ENCODE measurements at places on chromosomes 7 and 10.

GRCh38 chr10:60203993-60204618, 185.6 kb downstream of the ANK3 start:
- H3K36me3 ChIP-seq: no peaks in the 10 kb centered on the region
- DNase-seq: peak; percentile 15
- H3K4me1 ChIP-seq: no peaks in the 10 kb centered on the region
- H3K27me3 ChIP-seq: no peaks in the 10 kb centered on the region

- no peaks in the 10 kb centered on the region for H3K27me3 ChIP-seq
- peaks cover 6% of the 10 kb centered on the region for H3K4me1 ChIP-seq
- H3K27ac ChIP-seq: peak overlapping the region; percentile 8
- DNase-seq: no peak
These were observed 20.8 kb upstream of the ALOX5 start for GRCh38 chr10:45353186-45353585.

DNA sequence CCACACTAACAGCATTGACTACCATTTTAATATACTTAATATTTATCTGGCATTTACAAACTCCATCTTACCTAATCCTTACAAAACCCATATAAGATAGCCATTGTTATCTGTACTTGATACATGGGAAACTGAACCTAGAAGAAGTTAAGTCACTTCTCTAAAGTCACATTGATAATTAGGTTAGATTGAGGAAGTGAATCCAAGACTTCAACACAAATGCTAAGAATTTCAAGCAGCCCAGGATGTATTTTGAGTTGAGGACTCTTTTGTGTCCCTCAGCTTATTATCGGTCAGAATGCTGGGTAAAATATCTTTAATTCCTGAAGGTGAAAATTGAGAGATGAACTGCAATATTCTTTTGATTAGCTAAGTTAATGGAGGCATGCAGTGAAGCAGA, 465.5 kb downstream of the PHTF2 start:
- H3K4me3 ChIP-seq: no peak overlapping the region
- H3K36me3 ChIP-seq: no peaks in the 10 kb centered on the region
- DNase-seq: no peak
- no peaks in the 10 kb centered on the region for H3K4me1 ChIP-seq
- no peak overlapping the region for H3K27ac ChIP-seq

DNA sequence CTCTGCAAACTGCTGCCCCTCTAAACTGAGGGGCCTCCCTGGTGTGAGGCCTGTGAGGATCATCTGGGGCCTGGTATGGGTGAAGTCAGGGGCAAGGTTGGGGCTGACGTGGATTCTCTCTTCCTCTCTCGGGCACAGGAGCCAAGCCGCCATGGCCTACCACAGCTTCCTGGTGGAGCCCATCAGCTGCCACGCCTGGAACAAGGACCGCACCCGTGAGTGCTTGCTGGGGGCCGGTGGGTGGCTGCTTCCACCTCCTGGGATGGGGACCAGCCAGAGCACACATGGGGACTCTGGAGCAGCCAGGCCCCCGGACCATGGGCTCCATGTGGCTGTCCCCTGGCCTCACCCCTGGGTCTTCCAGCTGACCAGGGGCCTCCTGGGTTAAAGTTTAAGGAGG, 11.0 kb downstream of the ARPC1B start:
- no peaks in the 10 kb centered on the region for H3K27me3 ChIP-seq
- H3K4me3 ChIP-seq: no peak overlapping the region
- DNase-seq: no peak
- H3K27ac ChIP-seq: no peak overlapping the region

GRCh38 chr7:121334376-121334775, 5.6 kb downstream of the WNT16 start:
- DNase-seq: no peak
- H3K4me3 ChIP-seq: no peak overlapping the region
- H3K27ac ChIP-seq: no peak overlapping the region

- no peak for DNase-seq
- H3K4me3 ChIP-seq: no peak overlapping the region
- no peak overlapping the region for H3K27ac ChIP-seq
- H3K36me3 ChIP-seq: no peaks in the 10 kb centered on the region
- no peaks in the 10 kb centered on the region for H3K4me1 ChIP-seq
These were observed 313.2 kb upstream of the KCND2 start for GRCh38 chr7:119959811-119960210.

GRCh38 chr10:32182476-32182875, 126.3 kb upstream of the KIF5B start:
- no peak for DNase-seq
- H3K4me1 ChIP-seq: no peaks in the 10 kb centered on the region
- no peak overlapping the region for H3K4me3 ChIP-seq
- H3K27me3 ChIP-seq: no peaks in the 10 kb centered on the region
- H3K27ac ChIP-seq: no peak overlapping the region
- no peaks in the 10 kb centered on the region for H3K36me3 ChIP-seq

- H3K27ac ChIP-seq: no peak overlapping the region
- H3K4me3 ChIP-seq: no peak overlapping the region
- H3K36me3 ChIP-seq: no peaks in the 10 kb centered on the region
- no peak for DNase-seq
These were observed 996.4 kb downstream of the KCNMA1 start for GRCh38 chr10:76641215-76641614.

DNA sequence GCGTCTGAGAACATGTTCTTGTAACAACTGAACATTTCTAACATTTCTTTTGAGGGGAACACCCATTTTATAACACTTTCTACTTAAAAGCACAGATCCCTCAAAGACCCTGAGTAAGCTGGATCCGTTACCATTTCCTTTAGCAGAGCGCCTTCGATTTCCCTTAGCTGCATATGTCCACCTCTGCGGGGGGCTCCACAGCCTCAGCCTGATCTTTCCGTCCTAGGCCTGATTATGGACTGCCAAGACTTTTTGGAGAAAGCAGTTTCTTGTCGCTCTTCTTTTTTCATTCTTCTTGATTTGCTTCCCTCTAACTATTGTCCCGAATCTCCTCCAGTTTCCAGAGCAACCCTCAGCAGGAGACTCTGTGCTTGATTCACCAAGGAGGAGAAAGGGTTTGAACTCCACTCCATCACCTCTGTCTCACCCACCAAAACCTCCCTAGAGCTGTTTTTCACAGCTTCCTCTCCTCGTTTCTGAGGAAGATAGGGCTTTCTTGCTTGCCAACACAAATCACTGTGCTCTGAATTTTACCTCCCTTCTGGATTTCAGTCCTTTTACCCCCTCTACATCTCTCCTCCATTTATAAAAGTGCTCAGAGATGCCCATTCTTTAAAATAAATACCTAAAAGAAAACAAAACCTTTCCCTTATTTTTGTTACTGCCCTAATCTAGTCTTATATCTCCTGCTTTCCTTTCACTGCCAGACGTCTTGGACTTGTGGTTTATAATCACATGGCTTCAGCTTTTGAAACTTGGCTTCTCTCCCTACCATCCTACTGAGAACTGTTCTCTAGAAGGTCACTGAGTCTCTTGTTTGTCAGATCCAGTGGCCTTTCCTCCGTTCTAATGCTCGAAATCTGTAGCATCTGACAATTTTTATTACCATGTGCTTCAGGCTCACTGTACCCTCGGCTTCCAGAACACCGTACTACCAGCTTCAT, 30.5 kb upstream of the ZRANB1 start:
- H3K27me3 ChIP-seq: no peaks in the 10 kb centered on the region
- H3K27ac ChIP-seq: no peak overlapping the region
- no peak overlapping the region for H3K4me3 ChIP-seq
- no peaks in the 10 kb centered on the region for H3K36me3 ChIP-seq
- peaks cover 7% of the 10 kb centered on the region for H3K4me1 ChIP-seq

Data from thymus (tissue), 14 donors.